ENCODE measurements at places on chromosomes 12 and 14. TPM values are rescaled to one million over a fixed set of nuclear protein-coding genes. Genes with fewer than 3 reads are reported as not detected.

Gene TAS2R20
- total RNA-seq, result 2.1 TPM

DNA sequence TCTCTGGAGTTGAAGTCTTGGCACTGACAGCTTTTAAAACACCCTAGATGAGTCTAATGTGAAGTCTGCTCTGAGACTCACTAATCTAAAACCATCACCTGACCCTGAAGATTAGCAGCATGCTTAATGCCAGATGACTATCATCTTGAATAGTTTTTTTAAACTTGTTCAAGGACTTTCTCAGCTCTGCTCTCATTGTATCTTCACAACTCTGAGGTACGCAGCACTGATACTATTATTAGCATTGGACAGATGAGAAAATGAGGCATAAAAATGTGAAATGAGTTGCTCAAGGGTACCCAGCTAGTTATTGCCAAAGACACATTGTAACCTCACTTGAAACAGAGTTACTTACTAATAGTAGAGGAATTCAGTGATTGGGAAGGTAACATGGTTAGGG, 4.8 kb downstream of the SLC38A1 start:
- DNase-seq, result no peak
- peaks cover 20% of the 10 kb centered on the region for H3K36me3 ChIP-seq
- peak overlapping the region; percentile 70 for H3K27ac ChIP-seq
- H3K27me3 ChIP-seq, result no peaks in the 10 kb centered on the region
- peaks cover 23% of the 10 kb centered on the region for H3K4me1 ChIP-seq
- peak overlapping the region; percentile 55 for H3K4me3 ChIP-seq

Gene MGP
- not detected for total RNA-seq

DNA sequence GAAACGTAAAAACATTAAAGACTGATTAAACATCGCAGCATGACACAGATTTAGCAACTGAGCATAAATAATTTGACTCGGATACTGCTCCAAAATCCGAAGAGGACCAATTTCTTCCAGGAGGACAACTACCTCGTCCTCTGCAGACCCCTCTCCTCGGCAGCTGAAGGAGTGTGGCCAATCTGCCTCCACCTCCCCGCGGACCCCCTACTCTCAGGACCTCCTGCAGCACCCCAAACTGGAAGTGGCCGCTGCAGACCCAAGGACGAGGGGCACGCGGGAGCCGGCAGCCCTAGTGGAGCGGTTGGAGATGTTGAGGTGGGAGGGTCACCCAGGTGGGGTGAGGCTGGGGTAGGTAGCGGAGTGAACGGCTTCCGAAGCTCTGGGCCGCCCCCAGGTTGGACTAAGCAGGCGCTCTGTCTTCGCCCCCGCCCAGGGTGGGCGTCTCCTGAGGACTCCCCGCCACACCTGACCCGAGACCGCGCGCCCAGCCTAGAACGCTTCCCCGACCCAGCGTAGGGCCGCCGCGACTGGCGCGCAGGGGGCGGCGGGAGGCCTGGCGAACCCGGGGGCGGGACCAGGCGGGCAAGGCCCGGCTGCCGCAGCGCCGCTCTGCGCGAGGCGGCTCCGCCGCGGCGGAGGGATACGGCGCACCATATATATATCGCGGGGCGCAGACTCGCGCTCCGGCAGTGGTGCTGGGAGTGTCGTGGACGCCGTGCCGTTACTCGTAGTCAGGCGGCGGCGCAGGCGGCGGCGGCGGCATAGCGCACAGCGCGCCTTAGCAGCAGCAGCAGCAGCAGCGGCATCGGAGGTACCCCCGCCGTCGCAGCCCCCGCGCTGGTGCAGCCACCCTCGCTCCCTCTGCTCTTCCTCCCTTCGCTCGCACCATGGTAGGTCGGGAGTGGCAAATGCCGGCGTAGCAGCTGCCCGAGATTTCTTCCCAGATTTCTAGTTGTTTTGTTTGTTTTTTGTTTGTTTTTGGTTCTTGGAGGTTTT, at the start of gene CALM1:
TSS of gene CALM1 (plus strand) at position 689 of the 999 bp plus-strand sequence. CDS start at position 891, 202 bp downstream.
- H3K27ac ChIP-seq, result peak within 1 kb of the TSS; percentile 87
- DNase-seq, result peak; percentile 99
- peaks cover 29% of the 10 kb centered on the region for H3K36me3 ChIP-seq

Gene PZP
- not detected for total RNA-seq

GRCh38 chr12:12985817-12986408, 14.2 kb downstream of the HEBP1 start:
- no peak overlapping the region for H3K27ac ChIP-seq
- DNase-seq, result no peak
- H3K27me3 ChIP-seq, result no peaks in the 10 kb centered on the region

Gene ARHGAP9
- 103 TPM for total RNA-seq

DNA sequence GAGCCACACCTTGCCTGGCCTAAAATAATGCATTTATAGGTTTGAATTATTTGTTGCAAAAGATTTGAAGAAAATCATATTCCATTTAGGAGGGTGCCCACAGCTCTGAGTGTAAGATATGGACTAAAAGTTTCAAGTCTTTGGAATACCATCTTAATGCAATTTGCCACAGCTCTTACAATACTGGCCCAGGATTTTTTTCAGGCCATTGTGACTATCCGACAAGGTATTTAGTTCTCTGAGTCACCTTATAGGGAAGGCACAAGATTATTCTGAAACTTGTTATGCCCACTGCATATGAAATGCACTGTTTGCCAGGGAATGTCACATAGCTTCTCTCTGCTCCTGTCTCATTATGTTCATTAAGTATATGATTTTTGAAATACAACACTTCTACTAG, 29.6 kb upstream of the SLC6A13 start:
- DNase-seq, result no peak
- no peaks in the 10 kb centered on the region for H3K27me3 ChIP-seq
- peaks cover 4% of the 10 kb centered on the region for H3K4me1 ChIP-seq
- peaks cover 73% of the 10 kb centered on the region for H3K36me3 ChIP-seq

DNA sequence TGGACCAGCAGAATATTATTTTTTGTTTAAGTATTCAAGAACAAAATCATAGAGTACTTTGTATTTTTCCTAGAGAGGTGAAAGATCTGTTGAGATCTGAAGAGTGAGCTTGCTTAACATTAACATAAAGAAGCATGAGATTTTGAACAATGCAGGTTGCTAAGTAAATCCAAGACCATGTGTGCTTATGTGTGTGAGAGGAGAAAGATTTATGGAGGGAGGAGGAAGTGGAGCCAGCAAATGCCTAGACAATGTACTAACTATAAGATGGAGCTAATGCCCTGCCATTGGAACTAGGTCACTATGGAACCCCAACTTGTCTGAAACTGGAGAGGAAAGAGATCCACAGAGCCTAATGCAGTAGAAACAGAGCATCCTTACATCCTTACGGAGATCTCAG, 13.3 kb downstream of the FAM161B start:
- H3K4me1 ChIP-seq, result no peaks in the 10 kb centered on the region
- DNase-seq, result no peak
- no peaks in the 10 kb centered on the region for H3K27me3 ChIP-seq
- no peak overlapping the region for H3K27ac ChIP-seq
- H3K4me3 ChIP-seq, result no peak overlapping the region

Gene RNASE3
- total RNA-seq, result not detected

Gene PCED1B
- total RNA-seq, result 55.2 TPM

GRCh38 chr12:52139579-52140062, 52.2 kb downstream of the KRT80 start:
- no peak overlapping the region for H3K4me3 ChIP-seq
- no peaks in the 10 kb centered on the region for H3K4me1 ChIP-seq
- peaks cover 5% of the 10 kb centered on the region for H3K27me3 ChIP-seq
- peak; percentile 82 for DNase-seq
- no peaks in the 10 kb centered on the region for H3K36me3 ChIP-seq
- H3K27ac ChIP-seq, result no peak overlapping the region

Gene C1RL
- 19.8 TPM for total RNA-seq

DNA sequence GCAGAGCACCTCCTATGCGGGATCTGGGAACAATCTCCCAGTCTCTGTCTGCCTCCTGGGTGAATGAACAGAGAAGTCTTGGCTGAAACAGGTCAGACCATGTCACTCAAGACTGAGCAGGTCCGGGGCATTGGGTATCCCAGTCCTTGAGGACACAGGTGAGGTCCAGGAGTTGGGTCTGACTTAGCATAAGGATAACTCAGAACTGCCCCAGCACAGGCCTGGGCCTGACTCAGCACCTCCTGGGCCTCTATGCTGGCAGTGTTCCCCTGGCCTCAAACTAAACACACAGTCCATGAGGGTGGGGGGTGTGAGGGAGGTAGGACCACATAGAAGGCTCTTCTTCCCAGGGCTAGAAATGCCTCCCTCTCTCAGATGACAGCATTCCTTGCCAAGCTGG, 1.5 kb upstream of the SDR9C7 start:
- no peak for DNase-seq
- no peak overlapping the region for H3K27ac ChIP-seq
- no peak overlapping the region for H3K4me3 ChIP-seq
- H3K27me3 ChIP-seq, result peaks cover 4% of the 10 kb centered on the region
- no peaks in the 10 kb centered on the region for H3K4me1 ChIP-seq

- H3K4me3 ChIP-seq, result no peak overlapping the region
- no peaks in the 10 kb centered on the region for H3K36me3 ChIP-seq
Measured at GRCh38 chr12:3256103-3256631, 179.0 kb downstream of the TSPAN9 start.

Gene MED13L
- 55.1 TPM for total RNA-seq

Gene ESRRB
- 0.09 TPM for total RNA-seq

Gene MLH3
- total RNA-seq, result 27.7 TPM

DNA sequence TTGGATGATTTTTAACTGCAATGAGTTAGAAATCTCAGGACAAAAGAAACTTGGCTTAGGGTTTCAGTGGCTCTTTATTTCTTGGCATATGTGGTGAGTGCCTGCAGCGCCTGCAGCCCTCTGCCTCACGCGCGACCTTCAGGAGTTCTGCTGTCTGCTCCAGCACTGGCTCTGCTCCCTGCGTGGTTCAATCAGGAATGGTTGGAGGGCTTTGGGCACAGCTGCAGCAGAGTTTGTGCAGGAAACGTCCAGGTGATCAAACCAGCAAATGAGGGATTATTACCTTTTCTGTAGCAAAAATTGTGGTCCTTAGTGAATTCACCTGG, 19.8 kb downstream of the PPM1H start:
- H3K27me3 ChIP-seq, result peaks cover 12% of the 10 kb centered on the region
- H3K4me1 ChIP-seq, result no peaks in the 10 kb centered on the region
- H3K36me3 ChIP-seq, result no peaks in the 10 kb centered on the region

Gene ZDHHC22
- total RNA-seq, result not detected

GRCh38 chr14:73744874-73745529, 30.8 kb upstream of the PNMA1 start:
- H3K27ac ChIP-seq, result peak overlapping the region; percentile 85
- H3K4me1 ChIP-seq, result peaks cover 92% of the 10 kb centered on the region
- peak; percentile 65 for DNase-seq
- H3K4me3 ChIP-seq, result peak overlapping the region; percentile 91
- H3K27me3 ChIP-seq, result no peaks in the 10 kb centered on the region
- peaks cover 22% of the 10 kb centered on the region for H3K36me3 ChIP-seq

- peaks cover 16% of the 10 kb centered on the region for H3K27me3 ChIP-seq
- H3K36me3 ChIP-seq, result no peaks in the 10 kb centered on the region
- H3K4me3 ChIP-seq, result no peak overlapping the region
- H3K27ac ChIP-seq, result no peak overlapping the region
- H3K4me1 ChIP-seq, result peaks cover 10% of the 10 kb centered on the region
- peak; percentile 63 for DNase-seq
Measured at GRCh38 chr12:55060470-55060869, 40.7 kb downstream of the NEUROD4 start.

Gene TMEM229B
- total RNA-seq, result 2.4 TPM

DNA sequence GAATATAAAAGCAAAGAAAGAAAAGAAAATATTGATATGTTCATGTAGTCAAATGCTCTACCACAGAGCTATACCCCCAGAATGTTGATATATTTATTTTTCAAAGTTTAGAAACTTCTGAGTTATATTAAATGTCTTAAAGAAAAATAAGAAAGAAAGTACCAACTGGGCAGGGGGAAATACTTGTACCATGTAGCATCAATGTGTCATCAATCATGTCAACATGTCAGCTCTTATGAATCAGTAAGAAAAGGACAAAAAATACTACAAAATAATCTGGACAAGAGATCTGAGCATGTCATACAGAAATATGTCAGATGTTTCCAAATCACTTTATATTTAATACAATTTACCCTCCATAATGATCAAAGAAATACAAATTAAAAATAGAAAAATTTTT, 595.1 kb upstream of the ATP2B1 start:
- no peaks in the 10 kb centered on the region for H3K36me3 ChIP-seq
- H3K27ac ChIP-seq, result no peak overlapping the region
- no peak overlapping the region for H3K4me3 ChIP-seq
- peaks cover 8% of the 10 kb centered on the region for H3K4me1 ChIP-seq
- peaks cover 13% of the 10 kb centered on the region for H3K27me3 ChIP-seq

Gene SYT1
- not detected for total RNA-seq

- no peak overlapping the region for H3K4me3 ChIP-seq
- no peak for DNase-seq
- H3K27ac ChIP-seq, result no peak overlapping the region
- H3K36me3 ChIP-seq, result no peaks in the 10 kb centered on the region
- peaks cover 5% of the 10 kb centered on the region for H3K4me1 ChIP-seq
Measured at GRCh38 chr12:93825931-93826555, 148.9 kb downstream of the CRADD start.

- DNase-seq, result peak; percentile 59
- H3K36me3 ChIP-seq, result peaks cover 7% of the 10 kb centered on the region
- no peaks in the 10 kb centered on the region for H3K27me3 ChIP-seq
Measured at GRCh38 chr14:49769171-49769570, 1.2 kb downstream of the KLHDC2 start.

- H3K36me3 ChIP-seq, result peaks cover 3% of the 10 kb centered on the region
- H3K27ac ChIP-seq, result no peak overlapping the region
- H3K4me1 ChIP-seq, result peaks cover 8% of the 10 kb centered on the region
- no peak for DNase-seq
Measured at GRCh38 chr12:122385171-122386016, 37.1 kb downstream of the CLIP1 start.

- H3K36me3 ChIP-seq, result no peaks in the 10 kb centered on the region
- no peak for DNase-seq
- no peaks in the 10 kb centered on the region for H3K27me3 ChIP-seq
- no peak overlapping the region for H3K27ac ChIP-seq
Measured at GRCh38 chr12:59115526-59115925, 195.2 kb upstream of the LRIG3 start.

DNA sequence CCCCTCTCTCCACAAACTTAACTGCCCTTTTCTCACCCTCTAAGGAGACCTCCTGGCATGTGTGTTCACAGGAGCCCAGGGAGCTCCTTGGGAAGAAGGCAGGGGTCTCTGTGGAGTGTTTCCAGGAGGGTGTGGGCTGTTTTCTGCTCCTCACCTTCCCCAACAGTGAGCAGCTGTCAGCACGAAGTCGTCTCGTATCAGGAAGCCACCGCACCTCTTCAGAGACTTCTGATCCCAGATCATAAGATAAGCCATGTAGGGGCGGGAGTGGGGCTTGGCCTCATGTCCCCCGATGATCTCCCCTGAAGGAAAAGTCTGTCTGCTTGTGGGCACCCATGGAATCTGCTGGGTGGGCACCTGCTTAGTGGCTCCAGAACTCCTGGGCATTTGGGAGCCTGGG, 1.2 kb downstream of the GZMB start:
- H3K27ac ChIP-seq, result peak overlapping the region; percentile 95
- peaks cover 69% of the 10 kb centered on the region for H3K4me1 ChIP-seq
- peak; percentile 63 for DNase-seq
- peak overlapping the region; percentile 96 for H3K4me3 ChIP-seq
- no peaks in the 10 kb centered on the region for H3K27me3 ChIP-seq

DNA sequence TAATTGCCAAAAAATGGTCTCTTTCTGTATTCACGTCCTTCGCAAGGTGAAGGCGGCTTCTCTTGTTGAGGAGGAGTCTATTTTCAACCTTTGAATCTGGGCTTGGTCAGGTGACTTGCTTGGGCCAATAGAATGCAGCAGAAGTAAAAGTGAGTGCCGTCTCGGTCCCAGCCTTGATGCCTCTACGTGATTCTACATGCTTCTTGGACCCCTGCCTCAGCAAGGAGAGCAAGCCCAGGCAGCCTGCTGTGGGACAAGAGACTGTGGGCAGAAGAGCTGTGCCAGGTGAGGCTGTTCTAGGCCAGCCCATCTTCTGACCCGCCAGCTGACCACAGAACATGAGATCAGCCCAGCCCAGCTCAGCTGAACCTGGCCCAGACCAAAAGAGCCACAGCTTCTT, 39.1 kb upstream of the CCDC63 start:
- no peak overlapping the region for H3K4me3 ChIP-seq
- H3K27me3 ChIP-seq, result peaks cover 3% of the 10 kb centered on the region
- no peak overlapping the region for H3K27ac ChIP-seq

Data from activated CD4-positive, alpha-beta T cell treated with anti-CD3 and anti-CD28 coated beads, Interleukin-2, amount 10 ng/mL, durations not matched to agents 24 days and 14 days (primary cell).